ENCODE measurements at places on chromosomes 3 and 15.

GRCh38 chr3:143975554-143976152 is 4.0 kb downstream of the DIPK2A start:
- DNase-seq, result peak; percentile 69

DNA sequence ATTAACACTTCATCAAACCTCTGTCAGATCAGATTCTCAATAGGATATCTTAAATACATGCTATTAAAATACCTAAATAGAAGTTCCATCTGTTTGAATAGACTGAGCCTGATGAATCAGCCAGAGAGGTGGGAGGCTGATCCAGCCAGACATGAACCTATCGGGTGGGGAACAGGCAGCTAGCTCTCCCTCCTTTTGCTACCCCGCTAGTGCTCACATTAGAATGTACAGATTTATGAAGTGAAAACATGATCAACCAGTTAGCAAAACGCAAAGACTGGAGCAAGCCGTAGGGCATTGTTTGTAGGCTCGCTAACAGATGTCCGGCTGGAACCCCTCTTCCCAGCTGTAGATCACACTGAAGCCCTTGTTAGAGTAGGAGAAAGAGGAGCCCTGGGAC is 54.4 kb downstream of the GTF2E1 start:
- no peak for DNase-seq

DNA sequence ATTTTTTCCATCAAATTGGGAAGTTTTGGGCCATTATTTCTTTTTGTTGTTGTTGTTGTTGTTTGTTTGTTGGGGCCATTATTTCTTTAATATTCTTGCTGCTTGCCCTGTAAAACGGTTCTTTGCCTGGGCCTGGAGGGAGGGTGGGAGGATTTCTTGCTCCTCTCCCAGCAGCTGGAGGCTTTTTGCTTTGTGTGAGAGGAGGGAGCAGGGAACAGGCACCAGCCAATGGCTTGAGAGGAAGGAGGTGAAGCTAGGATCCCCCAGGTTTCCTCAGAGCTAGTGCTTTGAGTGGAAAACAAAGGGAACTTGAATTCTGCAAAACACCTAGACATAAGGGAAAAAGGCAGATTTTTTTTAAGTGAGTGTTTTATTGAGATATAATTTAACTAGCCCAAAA is 61.2 kb upstream of the DNAJC19 start:
- no peak for DNase-seq

GRCh38 chr3:100900671-100901335 is 92.4 kb downstream of the ABI3BP start:
- DNase-seq, result no peak

DNA sequence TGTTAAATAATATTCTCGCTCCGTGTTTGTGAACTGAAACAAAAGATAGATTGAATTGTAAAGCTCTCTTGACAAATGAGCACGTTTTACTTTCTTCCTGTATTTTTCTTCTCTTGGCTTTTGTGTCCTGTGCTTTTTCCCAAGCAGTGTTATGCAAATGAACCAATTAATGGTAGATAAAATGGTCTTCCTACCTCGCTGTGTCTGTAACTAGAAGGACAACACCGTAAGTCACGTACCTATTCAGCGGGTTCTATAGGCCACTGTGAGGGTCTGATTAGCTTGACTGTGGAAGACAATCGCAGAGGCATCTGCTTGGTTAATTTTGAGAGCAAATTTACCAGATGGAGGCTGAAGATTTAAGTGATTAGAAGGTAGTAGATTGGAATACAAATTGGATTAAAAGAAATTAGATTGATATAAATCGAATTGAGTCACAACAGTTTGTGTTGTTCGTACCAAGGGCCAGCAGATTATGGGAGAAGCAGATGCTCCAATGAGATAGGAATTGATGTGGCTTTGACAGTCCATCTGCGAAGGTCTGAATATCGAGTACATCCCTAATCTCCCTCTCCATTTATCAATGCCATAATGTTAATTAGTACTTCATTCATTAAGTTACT is 40.2 kb downstream of the ROBO2 start:
- DNase-seq, result no peak

DNA sequence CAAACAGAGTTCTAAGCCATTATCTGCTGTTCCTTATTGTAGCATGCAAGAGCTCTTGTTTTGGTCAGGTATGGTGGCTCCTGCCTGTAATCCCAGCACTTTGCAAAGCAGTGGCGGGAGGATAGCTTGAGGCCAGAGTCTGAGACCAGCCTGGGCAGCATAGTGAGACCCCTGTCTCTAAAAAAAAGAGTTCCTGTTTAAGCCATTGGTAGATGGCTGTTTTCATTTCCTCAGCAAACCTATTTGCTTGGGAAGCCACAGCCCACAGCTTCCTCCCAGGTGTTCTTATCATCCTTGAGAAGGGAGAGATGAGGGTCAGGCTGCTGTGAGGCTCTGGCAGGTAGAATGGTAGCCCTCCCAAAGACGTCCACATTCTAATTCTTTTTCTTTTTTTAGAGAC is 24.4 kb upstream of the FAM81A start:
- DNase-seq, result no peak

DNA sequence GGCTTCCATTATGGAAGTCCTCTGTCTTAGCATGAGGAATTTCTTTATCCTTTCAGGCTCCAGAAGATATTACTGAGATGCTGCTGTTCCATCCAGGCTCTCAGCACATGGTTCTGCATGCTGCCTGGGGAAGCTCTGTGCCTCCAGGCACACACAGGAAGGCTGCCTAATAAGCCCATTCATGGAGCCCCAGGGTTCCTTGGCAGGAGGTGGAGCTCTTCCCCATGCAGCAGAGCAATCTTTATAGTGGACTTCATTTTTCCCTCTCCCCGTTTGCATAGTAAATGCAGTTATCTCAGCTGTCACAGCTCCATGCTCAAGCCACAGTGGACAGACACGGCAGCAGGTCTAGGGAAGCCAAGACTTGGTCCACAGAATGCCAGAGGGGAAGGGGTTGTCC is 57.6 kb downstream of the BOC start:
- DNase-seq, result no peak

GRCh38 chr3:108006881-108007331 is 83.9 kb downstream of the CD47 start:
- DNase-seq, result peak; percentile 70

GRCh38 chr3:2599471-2599870 is 500.8 kb downstream of the CNTN4 start:
- no peak for DNase-seq

DNA sequence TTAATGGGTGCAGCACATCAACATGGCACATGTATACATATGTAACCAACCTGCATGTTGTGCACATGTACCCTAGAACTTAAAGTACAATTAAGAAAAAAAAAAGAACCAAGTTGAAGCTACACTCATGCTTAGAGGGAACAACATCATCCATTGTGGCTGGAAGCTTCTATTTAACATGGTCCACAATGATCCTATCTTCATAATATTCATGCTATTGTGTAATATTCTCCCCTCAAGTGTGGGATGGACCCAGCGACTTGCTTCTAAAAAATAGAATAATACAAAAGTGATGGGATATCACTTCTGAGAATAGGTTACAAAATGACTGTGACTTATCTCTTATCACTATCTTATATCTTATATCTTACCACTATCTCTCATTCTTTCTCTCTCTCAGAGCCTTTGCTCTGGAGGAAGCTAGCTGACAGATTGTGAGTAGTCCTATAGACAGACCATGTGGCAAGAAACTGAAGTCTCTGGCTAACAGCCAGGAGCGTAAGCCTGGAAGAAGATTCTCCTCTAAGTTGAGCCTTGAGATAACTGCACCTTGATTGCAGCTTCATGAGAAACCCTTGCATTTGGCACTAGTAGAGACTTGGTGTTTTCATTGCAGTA is 198.5 kb upstream of the MRPL3 start:
- DNase-seq, result no peak

DNA sequence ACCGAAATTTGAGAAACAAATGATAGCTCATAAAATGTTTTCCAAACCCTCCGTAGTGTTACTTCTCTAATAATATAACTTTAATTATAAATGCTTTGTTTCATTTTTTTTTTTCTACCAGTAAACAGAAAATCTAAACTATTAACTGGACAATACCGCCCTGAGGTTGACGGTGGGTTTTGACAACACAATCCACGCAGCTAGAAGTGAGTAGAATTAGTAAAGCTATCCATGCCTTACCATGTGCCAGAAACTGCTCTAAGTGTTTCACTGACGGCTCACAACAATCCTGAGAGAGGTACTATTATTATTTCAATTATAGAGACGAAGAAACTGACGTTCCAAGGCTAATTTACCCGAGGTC is 410 bp downstream of the NDUFAF1 start:
- no peak for DNase-seq

GRCh38 chr3:183275418-183275817 is 22.4 kb downstream of the B3GNT5 start:
- peak; percentile 90 for DNase-seq

GRCh38 chr3:59502806-59503205 is 453.0 kb upstream of the CFAP20DC start:
- DNase-seq, result peak; percentile 56

DNA sequence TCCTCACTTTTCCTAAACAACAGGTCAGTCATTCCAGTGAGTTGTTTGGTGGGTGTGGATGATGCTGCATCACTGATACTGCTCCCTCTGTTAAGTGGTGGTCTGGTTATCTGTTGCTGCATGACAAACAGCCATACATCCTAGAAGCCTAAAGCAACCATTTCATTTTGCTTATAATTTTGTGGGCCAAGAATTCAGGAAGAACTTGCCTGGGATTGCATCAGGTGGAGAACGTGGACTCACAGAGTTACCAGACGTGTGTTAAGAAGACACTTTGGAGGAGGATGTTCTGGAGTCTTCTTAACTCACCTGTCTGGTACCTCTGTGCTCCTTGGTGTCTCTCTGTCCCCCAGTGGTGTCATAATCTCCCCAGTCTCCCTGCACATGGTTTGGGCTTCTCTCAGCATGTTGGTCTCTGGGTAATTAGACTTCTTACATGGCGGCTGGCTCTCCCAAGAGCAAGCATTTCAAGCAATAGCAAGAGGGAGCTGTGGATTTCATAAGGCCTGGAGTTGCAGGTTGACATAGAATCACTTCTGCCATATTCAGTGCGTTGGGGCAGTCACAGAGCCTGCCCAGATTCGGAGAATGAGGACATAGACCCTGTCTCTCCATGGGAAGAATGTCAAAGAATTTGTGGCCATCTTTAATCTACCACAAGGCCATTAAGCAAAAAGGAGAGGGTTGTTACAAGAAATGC is 20.1 kb downstream of the USP3 start:
- no peak for DNase-seq

DNA sequence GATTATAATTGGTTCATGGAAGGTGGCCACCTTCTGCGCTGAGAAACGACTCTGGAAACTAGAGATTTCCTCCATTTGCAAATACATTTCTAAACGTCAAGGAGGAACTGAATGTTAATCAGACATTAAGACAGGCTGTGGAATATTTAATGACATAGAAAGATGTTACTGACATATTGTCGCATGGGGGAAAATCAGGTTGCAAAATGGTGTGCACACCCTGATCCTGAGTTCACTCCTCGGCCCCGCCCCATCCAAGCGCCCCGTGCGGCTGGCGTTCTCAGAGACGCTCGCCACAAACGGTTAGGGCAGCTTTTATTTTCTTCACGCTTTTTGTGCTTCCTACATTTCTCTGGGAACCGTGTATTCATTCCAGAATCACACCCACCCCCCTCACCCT is 10.7 kb downstream of the H1-8 start:
- peak; percentile 74 for DNase-seq

DNA sequence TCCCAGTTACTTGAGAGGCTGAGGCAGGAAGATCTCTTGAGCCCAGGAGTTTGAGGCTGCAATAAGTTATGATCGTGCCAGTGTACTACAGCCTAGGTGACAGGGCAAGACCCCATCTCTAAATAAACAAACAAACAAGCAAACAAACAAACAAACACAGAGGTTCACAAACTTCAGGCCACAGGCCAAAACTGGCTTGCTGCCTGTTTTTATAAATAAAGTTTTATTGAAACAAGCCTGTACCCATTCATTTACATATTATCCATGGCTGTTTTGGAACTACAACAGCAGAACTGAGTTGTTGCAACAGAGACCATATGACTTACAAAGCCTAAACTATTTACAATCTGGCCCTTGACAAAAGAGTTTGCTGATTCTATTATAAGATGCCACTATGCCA is 6.5 kb downstream of the DYNC1LI1 start:
- DNase-seq, result no peak

GRCh38 chr3:9884555-9885165 is 4.6 kb upstream of the CIDEC start:
- no peak for DNase-seq

DNA sequence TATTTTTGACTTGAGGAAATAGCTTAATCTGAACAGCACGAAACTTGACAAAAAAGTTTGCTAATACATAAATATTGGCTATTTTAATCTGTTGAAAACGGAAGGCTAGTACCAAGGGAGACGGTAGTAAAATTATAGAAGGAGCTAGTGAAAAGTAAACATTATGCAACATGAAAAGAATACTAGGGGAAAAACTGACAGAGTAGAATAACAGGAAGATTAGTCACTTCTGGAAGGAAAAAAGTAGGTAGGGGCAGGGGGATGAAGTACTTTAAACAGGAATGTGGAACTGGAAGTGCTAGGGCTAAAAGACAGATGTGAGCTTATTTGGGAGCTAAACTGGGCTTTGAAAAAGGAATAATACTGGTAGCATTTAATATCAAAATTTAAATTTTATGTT is 60.1 kb downstream of the MBNL1 start:
- peak; percentile 64 for DNase-seq

- DNase-seq, result no peak
Observed at GRCh38 chr3:157514371-157514895, 11.2 kb upstream of the VEPH1 start.

GRCh38 chr15:37028625-37029296 is 71.6 kb downstream of the MEIS2 start:
- DNase-seq, result no peak

DNA sequence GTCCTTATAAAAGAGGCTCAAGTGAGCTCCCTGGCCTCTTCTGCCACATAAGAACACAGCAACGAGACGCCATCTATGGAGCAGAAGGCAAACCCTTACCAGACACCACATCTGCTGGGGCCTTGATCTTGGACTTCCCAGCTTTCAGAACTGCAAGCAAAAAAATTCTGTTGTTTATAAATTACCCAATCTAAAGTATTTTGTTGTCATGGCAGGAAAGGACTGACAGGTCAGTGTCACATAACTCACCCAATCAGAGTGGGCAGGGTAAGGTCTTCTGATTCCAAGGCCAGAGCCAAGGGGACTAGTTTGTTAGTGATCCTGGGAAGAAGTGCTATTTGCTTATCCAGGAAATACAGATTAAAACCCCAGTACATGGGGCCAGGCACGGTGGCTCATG is 98.9 kb downstream of the HMG20A start:
- no peak for DNase-seq

DNA sequence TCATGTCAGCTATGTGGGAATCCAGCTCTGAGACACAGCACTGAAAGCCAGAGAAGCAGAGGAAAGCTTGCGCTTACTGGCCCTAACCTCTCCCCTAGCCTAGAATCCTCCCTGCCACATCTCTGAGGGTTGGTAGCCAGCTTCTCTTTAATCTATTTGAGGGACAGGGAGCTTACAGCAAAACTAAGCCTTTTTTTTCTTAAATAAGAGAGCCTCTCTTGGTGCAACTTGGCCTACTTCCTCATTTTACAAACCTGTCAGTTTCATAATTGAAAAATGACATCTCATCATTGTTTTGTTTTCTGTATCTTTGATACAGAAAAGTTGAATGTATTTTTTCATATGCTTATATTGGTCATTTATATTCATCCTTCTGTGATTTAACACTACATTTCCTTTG is 193.9 kb downstream of the ZNF621 start:
- peak; percentile 69 for DNase-seq

Data from suppressor macrophage treated with lipopolysaccharide for 4 hours (primary cell).